ENCODE measurements at places on chromosomes 16 and 17.
A peak's percentile ranks its signal among the peaks of the same experiment; 100 is the strongest.

- H3K4me1 ChIP-seq, result peaks cover 9% of the 10 kb centered on the region
- H3K27ac ChIP-seq, result no peak overlapping the region
- peak; percentile 70 for DNase-seq
- no peaks in the 10 kb centered on the region for H3K36me3 ChIP-seq
Observed at GRCh38 chr17:71398800-71399219, 722.0 kb upstream of the SOX9 start.

GRCh38 chr17:74745548-74746177 is 2.8 kb upstream of the NHERF1 start:
- H3K27ac ChIP-seq, result peak overlapping the region; percentile 59
- peak; percentile 70 for DNase-seq
- H3K4me3 ChIP-seq, result no peak overlapping the region
- no peaks in the 10 kb centered on the region for H3K27me3 ChIP-seq
- H3K4me1 ChIP-seq, result peaks cover 29% of the 10 kb centered on the region

DNA sequence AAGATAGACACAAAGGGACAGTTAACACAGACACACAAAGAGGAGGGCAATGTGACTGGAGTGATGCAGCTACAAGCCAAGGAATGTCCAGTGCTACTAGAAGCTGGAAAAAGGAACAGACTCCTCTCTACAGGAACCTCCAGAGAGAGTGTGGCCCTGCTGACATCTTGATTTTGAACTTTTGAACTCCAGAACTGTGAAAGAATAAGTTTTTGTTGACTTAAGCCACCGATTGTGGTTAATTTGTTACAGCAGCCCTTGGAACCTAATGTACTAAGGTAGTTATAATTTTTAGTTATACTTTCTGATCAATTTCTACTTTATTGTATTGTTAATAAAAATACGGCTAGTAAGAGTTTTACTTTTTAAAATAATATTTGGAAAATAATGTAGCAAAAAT is 129.1 kb downstream of the MYO1D start:
- H3K27ac ChIP-seq, result no peak overlapping the region
- no peaks in the 10 kb centered on the region for H3K36me3 ChIP-seq
- H3K4me3 ChIP-seq, result no peak overlapping the region
- DNase-seq, result no peak
- H3K27me3 ChIP-seq, result no peaks in the 10 kb centered on the region

DNA sequence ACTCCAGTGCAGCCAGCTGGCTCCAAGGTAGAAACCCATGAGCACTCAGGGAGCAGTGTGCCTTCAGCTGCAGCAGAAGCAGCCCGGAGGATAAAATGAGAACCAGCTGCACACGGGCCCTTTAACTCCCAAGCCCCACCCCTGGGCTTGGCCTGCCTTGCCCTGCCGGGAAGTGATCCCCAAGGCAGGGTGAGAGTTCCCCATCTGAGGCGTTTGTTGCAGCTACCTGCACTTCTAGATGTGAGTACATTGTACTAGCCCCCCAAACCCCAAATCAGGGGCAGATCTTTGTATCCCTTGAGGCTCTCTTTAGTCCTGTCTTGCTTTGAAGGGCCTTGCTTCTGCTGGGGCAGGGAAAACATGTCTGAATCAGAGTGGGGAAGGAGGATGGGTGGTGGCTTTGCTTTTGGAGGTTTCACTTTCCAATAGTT is at the start of gene MVP:
TSS of gene MVP (plus strand) at position 192 of the 431 bp plus-strand sequence. CDS start 10,088 bp downstream, outside the sequence.
- H3K27ac ChIP-seq, result no peak within 1 kb of the TSS
- no peaks in the 10 kb centered on the region for H3K27me3 ChIP-seq
- DNase-seq, result no peak
- peaks cover 2% of the 10 kb centered on the region for H3K36me3 ChIP-seq
- H3K4me3 ChIP-seq, result no peak within 1 kb of the TSS
- H3K4me1 ChIP-seq, result peaks cover 5% of the 10 kb centered on the region

DNA sequence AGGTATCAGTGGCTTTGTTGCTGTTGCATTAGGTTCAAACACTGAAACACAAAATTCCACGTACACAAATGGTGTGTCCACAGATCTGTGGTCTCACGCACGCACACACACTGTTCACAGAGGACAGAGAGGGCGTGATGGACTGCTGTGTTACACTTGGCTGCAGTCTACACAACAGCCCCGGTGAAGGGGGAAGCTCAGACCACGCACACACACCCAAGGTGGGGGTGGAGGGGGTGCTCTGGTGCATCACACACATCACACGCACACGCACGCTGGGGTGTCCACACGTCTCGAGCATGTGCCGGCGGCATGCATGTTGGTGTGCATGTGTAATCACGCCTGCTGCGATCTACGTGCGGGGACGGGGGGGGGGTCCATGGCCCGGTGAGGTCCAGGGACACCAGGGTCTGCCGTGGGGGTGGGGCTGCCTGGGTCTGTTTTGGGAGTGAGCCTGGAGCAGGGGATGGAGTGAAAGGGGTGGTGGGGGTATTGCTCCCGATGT is 7.3 kb downstream of the HSD3B7 start:
- H3K36me3 ChIP-seq, result no peaks in the 10 kb centered on the region
- no peak overlapping the region for H3K4me3 ChIP-seq
- no peak for DNase-seq
- no peaks in the 10 kb centered on the region for H3K4me1 ChIP-seq
- H3K27ac ChIP-seq, result no peak overlapping the region
- H3K27me3 ChIP-seq, result no peaks in the 10 kb centered on the region

- H3K36me3 ChIP-seq, result no peaks in the 10 kb centered on the region
- peak overlapping the region; percentile 24 for H3K4me3 ChIP-seq
- no peak for DNase-seq
- peaks cover 3% of the 10 kb centered on the region for H3K4me1 ChIP-seq
- H3K27me3 ChIP-seq, result no peaks in the 10 kb centered on the region
Observed at GRCh38 chr16:84699147-84699711, 571 bp upstream of the USP10 start.

DNA sequence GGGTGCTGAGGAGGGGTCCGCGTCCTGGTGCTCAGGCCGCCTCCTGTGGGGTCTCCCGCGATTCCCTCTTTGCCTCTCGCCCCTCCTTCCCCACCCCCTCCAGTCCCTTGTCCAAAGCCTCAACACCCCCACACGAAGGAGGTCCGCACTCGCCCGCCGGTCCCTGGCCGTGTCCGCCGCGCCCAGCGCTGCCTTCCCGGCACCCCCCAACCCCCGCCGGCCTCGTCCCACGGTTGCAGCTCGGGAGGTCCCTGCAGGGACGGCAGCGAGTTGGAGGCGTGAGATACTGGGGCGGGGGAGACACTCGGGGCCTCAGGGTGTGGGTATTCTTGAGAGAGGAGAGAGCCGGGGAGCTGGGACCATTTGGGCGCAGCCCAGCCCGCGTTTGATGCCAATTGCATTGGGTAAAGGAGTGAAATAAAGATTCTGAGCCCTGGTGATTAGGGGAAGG is 468 bp downstream of the FLYWCH2 start:
- peak overlapping the region; percentile 6 for H3K27ac ChIP-seq
- no peaks in the 10 kb centered on the region for H3K27me3 ChIP-seq
- H3K4me3 ChIP-seq, result peak overlapping the region; percentile 67
- no peak for DNase-seq
- H3K36me3 ChIP-seq, result no peaks in the 10 kb centered on the region
- H3K4me1 ChIP-seq, result no peaks in the 10 kb centered on the region

DNA sequence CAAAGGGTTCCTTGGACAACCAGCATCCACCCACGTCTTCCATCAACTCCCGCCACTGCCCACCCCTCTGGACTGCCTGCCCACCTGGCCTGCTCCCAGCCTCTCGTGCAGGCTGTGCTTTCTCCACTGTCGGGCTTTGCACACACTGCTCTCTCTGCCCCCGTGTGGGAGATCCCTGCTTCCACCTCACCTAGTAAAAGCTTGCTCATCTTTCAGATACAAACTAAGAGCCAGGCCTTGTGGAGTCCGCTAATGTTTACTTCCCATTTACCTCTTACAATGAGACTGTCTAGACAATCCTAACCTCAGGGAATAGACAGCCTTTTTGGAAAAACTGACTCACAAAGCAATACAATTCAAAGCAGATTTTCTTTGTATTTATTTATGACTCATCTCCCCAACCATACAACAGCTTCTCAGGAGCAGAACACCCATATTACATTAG is 67.6 kb downstream of the USP31 start:
- H3K4me3 ChIP-seq, result no peak overlapping the region
- no peaks in the 10 kb centered on the region for H3K4me1 ChIP-seq
- peaks cover 1% of the 10 kb centered on the region for H3K36me3 ChIP-seq
- H3K27ac ChIP-seq, result no peak overlapping the region
- peak; percentile 5 for DNase-seq
- H3K27me3 ChIP-seq, result no peaks in the 10 kb centered on the region

DNA sequence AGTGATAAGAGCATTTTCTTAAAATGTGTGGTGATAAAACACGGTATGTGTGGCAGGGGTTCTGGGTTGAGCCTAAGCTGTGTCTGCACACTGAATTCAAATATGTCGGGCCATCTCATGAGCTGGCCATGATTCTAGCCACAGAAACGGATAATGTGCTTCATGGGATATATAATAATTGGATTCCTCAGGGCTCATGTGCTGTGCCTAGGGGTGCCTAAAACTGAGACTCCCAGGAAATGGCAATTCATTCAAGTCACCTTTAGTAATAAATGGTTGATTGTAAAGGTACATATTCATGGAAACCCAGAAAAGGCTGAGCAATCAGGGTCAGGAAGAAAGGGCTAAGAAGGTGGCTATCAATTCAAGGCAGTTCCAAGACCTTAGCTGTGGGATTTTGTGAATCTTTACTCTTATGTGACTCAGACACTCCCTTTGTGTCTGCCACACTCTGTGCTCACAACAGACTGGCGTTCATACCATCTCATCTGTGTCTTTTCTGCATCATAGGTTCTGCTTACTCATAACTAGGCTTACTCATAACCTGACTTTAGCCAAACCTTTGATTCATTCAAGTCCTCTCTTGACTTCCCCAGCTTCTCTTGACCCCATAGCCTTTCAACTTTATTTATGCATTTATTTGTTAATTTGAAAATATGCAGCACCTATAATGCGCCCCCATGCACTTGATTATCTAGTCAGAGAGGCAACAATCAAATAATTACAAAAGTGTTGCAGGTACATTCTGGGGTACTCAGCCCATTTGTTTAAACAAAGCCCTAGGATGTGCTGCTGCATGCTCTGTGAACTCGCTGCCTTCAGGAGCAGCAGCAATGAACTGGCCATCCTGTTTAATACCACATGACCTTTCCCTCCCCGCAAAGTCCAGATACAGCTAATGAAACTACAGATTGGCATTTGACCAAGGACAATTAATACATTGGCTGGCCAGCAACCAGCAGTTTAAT is 28.4 kb upstream of the MED13 start:
- H3K4me1 ChIP-seq, result no peaks in the 10 kb centered on the region
- no peak overlapping the region for H3K4me3 ChIP-seq
- no peaks in the 10 kb centered on the region for H3K36me3 ChIP-seq
- no peak overlapping the region for H3K27ac ChIP-seq
- DNase-seq, result no peak

- no peaks in the 10 kb centered on the region for H3K36me3 ChIP-seq
- no peak for DNase-seq
- H3K4me3 ChIP-seq, result no peak overlapping the region
- H3K4me1 ChIP-seq, result no peaks in the 10 kb centered on the region
- no peak overlapping the region for H3K27ac ChIP-seq
Observed at GRCh38 chr17:10768750-10769251, 35.1 kb downstream of the TMEM238L start.

- H3K4me1 ChIP-seq, result no peaks in the 10 kb centered on the region
- no peak overlapping the region for H3K27ac ChIP-seq
- no peaks in the 10 kb centered on the region for H3K36me3 ChIP-seq
- no peaks in the 10 kb centered on the region for H3K27me3 ChIP-seq
- no peak for DNase-seq
Observed at GRCh38 chr16:27285676-27286196, 17.2 kb upstream of the NSMCE1 start.

DNA sequence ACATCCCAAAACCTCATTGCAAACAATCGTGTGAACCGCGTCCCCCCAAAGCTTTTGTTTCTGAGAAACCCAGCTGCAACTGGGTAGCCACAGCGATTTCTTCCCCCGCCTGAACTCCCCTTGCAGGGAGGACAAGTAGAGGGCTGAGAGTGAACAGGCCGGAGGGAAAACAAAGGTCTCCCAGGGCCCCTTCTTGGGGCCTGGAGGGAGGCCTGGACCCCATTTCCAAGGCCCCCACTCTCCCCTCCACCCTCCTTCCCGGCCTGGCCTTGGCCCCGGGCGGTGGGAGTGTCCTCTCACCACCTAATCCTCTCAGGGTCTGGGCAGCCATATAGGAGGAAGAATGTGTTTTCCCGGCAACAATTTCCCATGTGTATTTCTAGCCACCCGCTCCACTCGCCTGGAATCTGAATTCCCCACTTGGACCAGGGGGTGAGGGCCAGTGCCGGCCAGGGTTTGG is 2.6 kb downstream of the GLIS2 start:
- peaks cover 2% of the 10 kb centered on the region for H3K4me1 ChIP-seq
- no peaks in the 10 kb centered on the region for H3K27me3 ChIP-seq
- H3K4me3 ChIP-seq, result no peak overlapping the region
- no peak for DNase-seq
- H3K27ac ChIP-seq, result no peak overlapping the region

DNA sequence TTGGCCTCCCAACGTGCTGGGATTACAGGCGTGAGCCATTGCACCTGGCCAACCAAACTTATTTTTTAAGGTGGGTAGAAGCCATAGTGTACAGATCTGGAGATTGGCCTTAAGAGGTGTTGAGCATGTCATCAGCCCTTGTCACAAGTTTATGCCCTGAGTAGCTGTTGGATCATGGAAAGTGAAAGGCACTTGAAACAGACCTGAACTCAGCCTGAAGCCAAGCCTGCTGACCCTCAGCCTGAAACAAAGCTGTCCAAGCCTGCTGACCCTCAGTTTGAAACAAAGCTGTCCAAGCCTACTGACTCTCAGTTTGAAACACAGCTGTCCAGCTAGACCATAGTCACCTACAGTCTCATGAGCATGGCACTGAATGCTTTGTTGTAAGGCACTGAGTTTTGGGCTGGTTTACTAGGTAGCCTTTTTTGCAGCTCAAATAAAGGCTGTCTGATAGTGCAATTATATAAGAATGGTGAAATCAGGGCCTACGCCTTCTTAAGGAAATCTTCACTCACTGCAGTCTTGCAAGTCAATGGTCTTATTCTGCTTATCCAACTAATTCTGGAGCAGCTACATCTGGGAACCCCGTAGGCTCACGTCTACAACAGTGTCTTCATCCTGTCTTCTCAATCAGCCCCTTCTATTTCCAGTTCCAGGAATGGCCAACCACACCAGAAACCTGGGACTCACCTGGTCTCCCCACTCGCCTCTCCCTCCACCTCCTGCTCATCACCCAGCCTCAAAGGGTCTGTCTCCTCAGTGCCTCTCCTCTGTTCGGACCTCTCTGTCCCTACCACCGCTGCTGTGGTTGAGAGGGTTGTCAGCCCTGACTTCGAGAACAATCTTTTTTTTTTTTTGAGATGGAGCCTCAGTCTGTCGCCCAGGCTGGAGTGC is 2.9 kb upstream of the NPIPB15 start:
- no peak for DNase-seq
- no peak overlapping the region for H3K27ac ChIP-seq
- no peaks in the 10 kb centered on the region for H3K36me3 ChIP-seq
- no peaks in the 10 kb centered on the region for H3K27me3 ChIP-seq
- no peaks in the 10 kb centered on the region for H3K4me1 ChIP-seq
- no peak overlapping the region for H3K4me3 ChIP-seq

GRCh38 chr16:73170612-73171038 is 122.7 kb upstream of the ZFHX3 start:
- H3K36me3 ChIP-seq, result no peaks in the 10 kb centered on the region
- DNase-seq, result peak; percentile 71
- H3K4me1 ChIP-seq, result peaks cover 8% of the 10 kb centered on the region
- no peak overlapping the region for H3K4me3 ChIP-seq
- H3K27ac ChIP-seq, result no peak overlapping the region
- no peaks in the 10 kb centered on the region for H3K27me3 ChIP-seq

Data from mesendoderm (in vitro differentiated cells).